Stimulated activated CD8-positive, alpha-beta memory T cell treated with anti-CD3 and anti-CD28 coated beads, Interleukin-12 subunit alpha, Interleukin-12 subunit beta, amount 100 ng/mL, for 4 hours (primary cell): ENCODE measurements at places on chromosomes 5 and 9.

- no peak for DNase-seq
Observed at GRCh38 chr9:9489183-9489582, 1123.6 kb downstream of the PTPRD start.

DNA sequence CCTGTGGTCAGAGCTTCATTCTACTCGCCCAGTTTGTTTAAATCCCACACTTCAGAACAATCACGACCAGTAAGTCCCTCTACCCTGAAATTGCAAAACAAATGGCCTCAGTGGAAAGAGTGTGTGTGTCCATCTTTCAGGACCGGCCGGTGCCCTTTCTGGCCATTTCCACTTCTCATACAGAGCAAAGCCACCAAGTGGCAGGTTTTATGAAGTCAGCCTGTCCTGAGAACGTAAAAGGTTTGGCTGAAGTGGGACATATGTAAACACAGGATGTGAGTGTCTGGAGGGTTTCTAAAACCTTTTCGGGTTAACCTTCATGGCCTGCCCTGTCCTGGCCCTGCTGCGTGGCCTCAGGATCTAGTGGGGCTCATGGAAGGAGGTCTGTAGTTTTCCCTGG lies 24.7 kb downstream of the NXNL2 start:
- DNase-seq, result no peak

DNA sequence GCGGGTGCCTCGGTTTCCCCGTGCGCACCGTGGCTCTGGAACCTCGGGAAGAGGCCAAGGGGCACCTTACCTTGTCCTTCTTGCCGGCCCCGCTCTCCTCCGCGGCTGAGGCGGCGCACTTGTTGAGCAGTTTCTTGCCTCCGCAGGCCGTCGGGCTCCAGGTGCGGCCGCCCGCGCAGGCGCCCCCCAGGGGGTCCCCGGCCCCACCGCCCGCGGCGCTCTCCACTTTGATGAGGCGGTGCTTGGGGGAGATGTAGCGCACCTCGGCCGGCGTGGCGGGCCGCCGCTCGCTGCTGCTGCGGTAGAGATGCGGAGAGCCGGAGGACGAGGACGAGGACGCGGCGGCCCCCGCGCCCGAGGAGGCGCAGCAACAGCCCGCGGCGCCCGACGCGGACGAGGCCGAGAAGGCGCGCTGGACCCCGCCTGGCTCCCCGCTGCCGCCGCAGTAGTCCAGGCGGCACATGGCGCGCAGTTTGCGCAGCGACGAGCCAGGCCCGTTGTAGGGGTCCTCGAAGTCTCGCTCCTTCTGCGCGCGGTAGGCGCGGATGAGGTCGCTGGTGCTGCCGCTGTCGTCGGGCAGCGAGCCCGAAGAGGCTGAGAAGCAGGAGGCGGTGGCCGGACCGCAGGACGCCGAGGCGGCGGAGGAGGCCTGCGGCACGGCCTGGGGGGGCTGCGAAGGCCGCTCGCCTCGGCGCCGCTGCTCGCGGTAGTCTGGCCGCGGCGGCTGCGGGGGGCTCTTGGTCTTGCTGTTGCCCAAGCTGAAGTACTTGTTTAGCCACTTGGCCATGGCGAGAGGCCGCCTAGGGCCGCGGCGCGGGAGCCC lies 957 bp downstream of the SHB start:
- DNase-seq, result no peak

- no peak for DNase-seq
Observed at GRCh38 chr9:106502930-106503329, 360.0 kb upstream of the ZNF462 start.

DNA sequence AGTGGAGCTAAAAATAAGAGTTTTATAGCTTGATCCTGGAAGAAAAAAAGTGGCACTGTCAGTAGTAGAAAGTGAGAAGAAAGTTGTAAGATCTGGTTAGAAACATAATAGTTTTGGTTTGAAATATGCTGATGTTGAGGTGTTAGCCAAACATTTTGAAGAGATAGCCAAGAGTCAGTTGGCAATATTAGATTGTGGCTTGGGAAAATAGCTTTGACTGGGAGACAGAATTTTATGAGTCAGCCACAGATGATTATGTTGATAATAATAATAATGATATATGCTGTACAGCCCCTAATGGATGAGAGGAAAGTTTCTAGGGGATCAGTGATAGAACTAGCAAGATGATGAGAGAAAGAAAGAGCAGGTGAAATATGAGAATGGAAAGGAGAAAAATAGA lies 12.4 kb upstream of the CDH18 start:
- no peak for DNase-seq

GRCh38 chr5:19314840-19315239 lies 673.2 kb downstream of the CDH18 start:
- DNase-seq, result no peak

DNA sequence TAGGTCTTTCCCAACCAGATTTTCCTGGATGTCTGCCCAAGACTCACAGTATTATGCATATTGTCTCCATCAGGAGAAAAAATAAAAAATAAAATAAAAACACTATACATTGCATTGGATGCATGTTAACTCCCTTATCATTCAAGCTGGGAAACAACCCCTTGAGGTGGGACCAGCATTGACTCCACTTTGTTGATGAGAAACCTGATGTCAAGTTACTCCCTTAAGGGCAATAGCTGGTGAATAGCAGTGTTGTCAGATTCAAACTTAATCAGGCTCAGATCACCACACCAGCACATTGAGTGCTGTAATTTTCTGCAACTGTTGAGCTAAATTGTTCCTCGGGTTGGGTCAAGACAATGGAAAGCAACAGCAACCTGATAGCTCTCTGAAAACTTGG lies 264.0 kb upstream of the TRIM32 start:
- no peak for DNase-seq

DNA sequence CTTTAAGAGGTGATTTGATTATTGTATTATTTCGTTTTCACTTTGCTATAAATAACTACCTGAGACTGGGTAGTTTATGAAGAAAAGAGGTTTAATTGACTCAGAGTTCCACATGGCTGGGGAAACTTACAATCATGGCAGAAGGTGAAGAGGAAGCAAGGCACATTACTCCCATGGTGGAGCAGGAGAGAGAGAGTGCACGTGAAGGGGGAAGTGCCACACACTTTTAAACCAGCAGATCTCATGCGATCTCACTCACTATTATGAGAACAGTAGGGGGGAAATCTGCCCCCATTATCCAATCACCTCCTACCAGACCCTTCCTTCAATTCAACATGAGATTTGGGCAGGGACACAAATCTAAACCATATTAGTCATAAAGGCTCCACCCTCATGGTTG lies 36.1 kb upstream of the NDFIP1 start:
- no peak for DNase-seq

DNA sequence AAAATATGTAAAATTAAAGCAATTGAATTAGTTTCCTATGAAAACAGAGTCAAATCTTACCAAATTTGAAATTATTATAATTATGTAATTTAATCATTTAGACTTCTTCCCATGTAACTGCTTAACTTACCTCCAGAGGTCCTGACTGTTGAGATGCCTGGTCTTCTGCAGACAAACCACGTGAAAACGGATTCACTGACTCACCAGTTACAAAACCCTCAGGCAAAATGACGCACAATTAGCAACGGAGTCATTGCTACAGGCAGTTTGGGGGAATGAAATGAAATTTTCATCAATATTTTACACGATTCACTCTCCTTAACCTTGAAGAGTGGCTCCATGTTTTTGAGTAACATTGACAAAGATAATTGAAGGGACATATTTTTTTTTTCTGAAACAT lies 460.8 kb downstream of the MTRR start:
- DNase-seq, result no peak

DNA sequence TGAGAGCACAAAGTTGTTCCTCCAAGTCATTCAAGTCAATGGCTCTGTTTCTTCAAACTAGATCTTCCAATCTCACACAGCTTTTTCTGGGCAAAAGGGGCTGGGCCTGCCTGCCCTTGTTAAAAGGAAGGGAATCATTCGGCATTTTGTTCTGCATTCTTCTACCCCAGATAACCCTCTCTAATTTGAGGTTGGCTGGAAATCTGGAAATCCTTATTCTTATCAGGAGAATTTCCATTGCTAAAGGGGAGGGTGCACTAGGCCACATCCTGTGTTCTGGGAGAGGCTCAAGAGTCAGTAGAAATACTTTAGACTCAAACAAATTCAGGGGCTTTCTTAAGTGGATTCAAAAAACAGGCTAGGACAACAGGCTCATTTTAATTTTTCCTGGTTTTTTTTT lies 384.7 kb upstream of the ZNF462 start:
- no peak for DNase-seq

DNA sequence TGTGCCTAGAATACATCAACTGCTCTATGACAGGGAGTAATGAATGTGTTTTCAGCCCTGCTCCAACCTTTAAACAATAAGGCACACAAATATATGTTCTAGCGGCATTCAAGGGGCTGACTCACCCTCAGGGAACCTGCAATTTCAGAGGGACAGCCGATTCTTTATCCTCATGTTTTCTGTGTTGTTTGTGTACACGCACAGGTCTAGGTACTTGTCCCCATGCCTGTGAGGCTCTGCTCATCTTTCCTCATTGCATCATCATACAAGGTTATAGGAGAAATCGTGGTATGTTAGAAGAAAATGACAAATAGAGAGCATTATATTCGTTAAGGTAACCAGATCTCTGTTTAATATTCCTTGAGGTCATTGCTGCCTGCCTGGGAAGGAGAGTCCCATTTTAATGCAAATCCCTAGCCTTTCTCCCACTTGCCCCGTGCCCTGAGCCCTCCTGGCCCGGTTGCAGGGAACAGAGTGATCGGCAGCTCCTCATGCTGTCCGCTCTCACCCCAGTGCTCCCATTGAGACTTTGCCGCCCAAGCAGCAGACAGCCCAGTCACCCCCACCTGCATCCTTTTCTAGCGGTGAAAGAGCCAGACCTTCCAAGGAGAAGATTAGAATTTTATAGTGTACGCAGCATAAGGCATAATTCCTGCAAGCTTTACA lies 14.6 kb downstream of the MAP1B start:
- no peak for DNase-seq

DNA sequence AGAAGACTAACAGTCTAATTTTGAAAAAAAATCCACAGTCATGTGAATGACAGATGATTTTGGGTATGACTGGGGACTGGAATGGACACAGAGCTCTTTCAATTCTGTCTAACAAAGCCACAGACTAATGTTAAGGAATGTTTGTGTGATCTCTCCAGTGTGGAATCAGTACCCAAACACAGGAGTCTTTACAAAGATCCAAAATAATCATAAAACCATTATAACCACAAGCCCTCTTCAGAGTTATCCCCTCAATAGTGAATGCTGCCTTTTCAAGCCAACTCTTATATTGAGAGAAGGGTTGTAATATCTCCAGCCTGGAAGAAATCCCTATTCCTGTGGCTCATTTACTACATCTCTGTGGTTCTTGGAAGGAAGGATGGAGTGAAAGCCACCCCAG lies 552.0 kb upstream of the CLINT1 start:
- DNase-seq, result no peak

DNA sequence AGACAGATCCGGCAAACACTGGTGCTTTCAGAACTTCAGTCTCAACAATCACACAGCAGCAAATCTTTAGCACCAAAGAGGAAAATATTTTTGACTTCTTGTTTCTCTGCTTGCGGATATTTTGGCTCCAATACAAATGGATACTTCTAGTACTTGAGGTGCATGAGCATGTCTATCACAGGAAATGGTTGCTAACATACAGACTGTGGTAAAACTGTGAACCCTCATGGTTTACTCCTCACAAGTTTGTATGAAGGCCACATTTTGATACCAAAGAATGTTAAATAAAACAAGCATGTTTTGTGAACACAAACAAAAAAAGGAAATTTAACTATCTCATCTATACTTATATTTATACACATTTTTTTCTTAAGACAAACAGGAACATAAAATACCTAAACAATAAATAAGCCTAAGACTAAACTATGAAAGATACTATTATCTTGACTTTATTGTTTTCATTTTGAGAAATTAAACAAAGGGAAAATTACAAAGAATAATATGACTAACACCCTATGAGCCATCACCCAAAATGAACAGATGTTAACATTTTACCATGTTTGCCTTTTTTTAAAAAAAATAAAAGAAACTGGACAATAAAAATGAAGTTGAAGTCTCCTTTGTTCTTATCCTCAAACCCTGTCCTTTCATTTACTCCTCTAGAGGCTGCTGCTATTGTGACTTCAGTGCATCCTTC lies 135.0 kb upstream of the LHFPL2 start:
- no peak for DNase-seq
